ENCODE measurements at places on chromosomes 2 and 18. TPM values are rescaled to one million over a fixed set of nuclear protein-coding genes. Genes with fewer than 3 reads are reported as not detected.

DNA sequence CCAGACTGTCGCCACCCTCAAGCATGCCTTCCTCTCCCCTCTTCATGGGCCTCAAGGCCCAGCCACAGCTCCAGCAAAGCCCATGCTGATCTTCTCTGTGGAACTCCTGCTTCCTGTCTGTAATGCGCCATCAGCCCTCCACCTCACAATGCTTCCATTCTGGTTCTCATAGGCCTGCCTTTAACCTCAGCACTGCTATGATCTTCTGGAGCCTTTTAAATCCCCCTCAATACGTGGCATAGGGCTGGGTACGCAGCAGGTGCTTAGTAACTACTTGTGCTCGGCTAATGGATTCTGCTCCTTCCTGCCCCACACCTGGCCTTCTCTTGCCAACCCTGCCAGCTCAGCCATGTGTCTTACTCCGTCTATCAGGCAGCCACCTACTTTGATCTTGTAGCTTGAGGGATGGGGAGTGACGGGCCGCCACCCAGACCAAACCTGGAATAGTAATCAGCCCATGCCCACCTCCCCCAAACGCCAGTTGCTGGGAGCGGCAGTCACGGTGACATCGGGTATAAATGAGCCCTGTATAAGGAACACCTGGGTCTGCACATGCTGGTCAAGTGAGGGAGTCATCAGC, 106.7 kb upstream of the MCFD2 start:
- no peak for DNase-seq

GRCh38 chr2:164287056-164287455, 334.2 kb downstream of the GRB14 start:
- no peak for DNase-seq

DNA sequence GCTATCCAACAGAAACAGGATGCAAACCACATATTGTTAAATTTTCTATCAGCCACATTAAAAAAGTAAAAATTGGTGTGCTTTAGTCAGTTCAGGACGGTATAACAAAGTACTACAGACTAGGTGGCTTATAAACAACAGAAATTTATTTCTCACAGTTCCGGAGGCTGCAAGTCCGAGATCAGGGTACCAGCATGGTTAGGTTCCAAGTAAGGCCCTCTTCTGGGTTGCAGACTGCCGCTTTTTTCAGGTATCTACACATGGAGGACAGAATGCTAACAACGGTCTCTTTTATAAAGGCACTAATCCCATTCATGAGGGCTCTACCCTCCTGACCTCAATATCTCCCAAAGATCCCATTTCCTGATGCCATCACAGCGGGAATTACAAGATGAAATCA, 10.5 kb downstream of the SMAD2 start:
- no peak for DNase-seq

GRCh38 chr2:191038241-191038725, 24.3 kb upstream of the STAT1 start:
- peak; percentile 79 for DNase-seq

DNA sequence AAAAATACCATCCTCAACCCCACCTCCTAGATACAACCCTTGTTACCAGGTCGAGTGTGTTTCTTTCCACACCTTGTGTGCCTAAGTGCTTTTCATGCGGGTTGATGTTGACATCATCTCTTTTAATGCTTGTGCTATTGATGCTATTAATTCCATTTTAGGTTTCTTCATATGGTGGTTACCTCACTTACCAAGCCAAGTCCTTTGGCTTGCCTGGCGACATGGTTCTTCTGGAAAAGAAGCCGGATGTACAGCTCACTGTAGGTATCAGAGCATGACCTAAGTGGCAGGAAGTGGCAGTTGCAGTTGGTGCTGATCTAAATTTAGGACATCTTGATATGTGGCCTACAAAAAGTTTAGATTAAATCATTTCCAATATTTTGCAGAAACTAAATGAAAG, 149.9 kb upstream of the TTC39C start:
- DNase-seq = no peak

DNA sequence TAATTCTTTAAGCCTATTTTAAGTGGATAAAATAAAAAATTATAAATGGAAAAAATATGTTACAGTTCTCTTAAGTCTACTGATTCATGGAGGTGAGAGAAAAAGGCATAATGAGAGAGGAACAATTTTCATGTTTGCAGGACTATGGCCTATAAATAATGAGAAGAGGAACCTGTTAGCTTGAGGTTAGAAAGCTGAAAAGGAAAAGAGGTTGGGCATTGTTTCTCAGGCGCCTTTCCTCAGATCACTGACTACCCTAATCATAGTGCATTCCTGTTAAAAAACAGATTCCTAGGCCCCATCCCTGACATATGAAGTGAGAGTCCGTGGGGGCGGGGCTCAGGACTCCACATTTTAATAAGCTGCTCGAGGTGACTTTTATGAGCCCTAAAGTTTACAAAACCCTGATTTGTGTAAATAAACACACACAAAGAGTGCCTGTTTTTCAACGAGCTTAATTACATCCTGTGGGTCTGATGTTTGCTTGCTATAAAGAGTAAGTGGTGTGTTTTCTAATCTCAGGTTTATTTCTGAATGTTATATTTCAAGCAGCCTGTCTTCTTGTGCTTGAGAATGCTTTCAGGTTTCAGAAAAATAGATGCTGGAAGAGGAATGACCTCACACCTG, 335.5 kb downstream of the CLIP4 start:
- no peak for DNase-seq

- no peak for DNase-seq
Measured at GRCh38 chr2:146847846-146848245, 997.0 kb upstream of the ACVR2A start.

DNA sequence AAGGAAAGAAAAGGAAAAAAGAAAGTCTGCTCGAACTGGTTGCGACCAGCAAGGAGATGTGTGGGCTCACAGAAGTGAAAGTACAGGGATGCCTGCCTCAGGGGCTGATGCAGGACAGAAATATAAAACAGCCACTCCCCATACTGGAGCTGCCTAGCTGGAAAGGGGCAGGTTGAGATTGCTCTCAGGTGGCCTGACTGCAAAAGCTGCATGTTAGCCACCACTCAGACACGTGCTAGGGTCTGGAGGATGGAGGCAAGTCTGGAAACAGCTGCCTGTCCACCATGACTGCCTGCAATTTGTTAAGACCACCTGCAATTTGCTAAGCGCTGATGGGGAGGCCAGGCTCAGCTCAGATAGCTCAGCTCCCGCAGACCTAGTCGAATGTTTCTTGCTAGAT, 17.9 kb downstream of the B3GNT7 start:
- DNase-seq = no peak

DNA sequence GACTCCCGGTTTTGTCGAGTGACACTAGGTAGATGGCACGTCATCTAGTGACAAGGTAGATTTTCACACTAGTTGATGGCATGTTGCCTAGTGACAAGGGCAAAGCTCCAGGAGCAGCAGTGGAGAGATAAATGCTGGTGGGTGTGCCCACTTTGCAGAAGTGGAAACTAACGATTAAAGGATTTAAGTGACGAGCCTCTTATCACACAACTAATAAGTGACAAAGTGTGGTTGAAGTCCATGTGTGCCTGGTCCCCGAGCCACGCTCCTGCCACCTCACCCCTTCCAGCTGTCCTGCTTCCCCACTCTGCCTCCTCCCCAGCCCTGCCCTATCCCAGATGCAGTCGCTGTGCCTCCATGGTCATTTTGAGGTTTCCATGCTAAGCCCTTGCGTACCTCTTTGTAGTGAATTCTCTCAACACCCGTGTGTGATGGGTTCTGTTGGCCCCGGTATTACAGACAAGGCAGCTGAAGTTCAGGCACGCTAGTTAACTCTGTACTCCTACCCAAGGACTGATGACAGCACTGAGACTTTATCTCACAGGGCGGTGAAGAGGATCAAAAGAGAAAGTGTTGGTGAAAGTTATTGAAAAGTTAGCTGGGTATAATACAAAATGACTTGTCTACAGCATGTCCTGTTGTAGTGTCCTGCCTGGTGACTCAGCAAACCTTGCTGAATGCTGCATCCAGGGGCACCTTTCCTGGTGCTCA, 113.4 kb upstream of the GLI2 start:
- DNase-seq = no peak

- DNase-seq = no peak
Measured at GRCh38 chr2:118669654-118670053, 177.8 kb downstream of the EN1 start.

Gene PLEK
- total RNA-seq = 0.25 TPM

Gene MBD5
- total RNA-seq = 11.4 TPM

Gene LRRTM4
- not detected for total RNA-seq

Gene MAP3K19
- not detected for total RNA-seq

Gene CYTIP
- total RNA-seq = 2.8 TPM
